HAP-1 (cell line): ENCODE measurements at places on chromosomes 4 and X.

GRCh38 chr4:161714022-161714751 lies 449.6 kb downstream of the FSTL5 start:
- no peak for DNase-seq

DNA sequence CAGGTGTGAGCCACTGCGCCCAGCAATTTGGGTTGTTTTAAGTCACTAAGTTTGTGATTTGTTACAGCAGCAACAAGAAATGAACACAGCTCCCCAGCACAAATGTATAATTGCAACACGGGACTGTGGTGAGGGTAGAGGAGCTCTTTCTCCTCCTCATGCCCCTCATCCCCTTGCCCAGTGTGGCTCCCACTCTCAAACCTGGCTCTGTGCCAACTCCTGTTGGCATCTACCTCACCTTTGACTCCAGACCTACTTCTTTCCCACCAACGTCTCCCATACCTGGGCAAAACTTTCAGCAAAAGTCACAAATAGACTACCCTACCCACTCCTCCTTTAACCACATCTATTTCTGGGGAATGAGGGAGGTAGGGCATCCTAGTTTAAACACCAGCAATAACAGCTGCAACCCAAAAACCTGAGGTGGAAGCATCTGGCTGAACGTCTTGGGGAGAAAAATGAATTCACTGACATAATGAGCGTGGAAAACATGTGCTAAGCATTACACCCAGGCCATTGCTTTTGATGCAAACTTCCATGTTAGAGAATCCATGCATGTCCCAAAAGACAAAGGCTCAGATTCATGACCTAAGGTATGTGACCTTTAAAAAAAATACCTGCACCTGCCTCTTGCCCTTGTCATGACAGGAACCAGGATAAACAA lies 19.2 kb downstream of the LNX1 start:
- DNase-seq: no peak

DNA sequence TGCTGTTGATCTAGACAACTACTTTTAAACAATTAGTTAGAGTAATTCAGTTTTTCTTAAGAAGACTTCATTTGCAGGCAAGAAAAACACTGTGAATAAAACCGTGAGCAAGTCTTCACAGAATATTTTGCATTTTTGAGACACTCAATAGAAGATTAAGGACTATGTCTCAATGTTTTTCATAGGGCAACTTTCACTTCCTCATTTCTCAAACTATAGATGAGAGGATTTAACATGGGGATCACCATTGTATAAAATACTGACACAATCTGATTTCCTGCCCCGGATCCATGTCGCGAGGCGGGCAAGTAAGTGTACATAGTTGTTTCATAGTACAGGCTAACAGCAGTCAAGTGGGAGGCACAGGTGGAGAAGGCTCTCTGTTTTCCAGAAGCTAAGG lies 108.8 kb upstream of the IGSF1 start:
- no peak for DNase-seq

DNA sequence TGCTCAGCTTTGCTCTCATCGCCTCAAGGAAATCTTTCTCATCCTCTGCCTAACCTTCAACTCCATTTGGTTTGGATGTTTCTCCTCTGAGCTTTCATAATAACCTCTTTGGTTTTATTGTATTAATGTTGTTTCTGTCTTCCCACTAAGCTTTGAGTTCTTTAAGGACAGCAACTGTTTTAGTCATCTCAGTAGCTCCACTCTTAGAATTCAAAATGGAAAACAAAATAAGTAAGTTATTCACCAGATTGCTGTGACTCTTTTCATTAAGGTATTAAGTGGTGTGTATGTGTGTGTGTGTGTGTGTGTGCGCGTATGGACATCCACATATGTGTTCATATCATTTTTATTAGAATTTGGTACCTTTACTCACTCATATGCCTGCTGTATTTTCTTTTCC lies 279.2 kb upstream of the BOD1L1 start:
- no peak for DNase-seq

DNA sequence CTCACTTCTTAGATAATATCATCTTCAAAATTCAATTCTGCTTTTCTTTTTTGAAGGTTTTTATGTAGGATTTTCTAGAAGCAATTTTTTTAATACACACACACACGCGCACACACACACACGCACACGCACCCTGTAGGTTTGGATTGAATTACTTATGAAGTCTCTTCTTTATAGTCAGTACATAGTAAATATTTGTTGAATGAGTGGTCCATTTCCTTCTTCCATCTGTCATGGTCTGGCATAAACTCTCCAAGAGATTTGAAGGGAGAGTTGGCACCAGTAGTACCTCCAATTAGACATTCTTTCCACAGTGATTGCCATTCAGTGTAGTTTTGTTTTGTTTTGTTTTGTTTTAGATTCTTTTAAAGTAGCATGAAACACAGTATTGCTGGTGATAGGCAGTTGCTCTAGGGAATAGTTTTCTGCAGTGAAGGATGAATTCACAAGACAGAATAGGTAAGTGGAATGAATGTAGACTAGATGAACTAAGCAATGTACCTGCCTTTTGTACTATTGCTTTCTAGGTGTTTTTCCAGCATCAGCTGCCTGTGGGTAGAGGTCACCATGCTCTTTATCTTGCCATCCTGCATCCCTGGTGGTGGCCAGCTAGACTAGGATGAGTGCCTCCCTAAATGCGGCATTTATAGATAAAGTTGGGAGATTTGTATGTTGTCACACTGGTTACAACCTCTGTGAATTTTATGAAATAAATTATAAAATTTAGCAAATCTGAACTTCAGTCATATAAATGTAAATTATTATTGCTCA lies 20.5 kb downstream of the PDLIM5 start:
- no peak for DNase-seq
